Breast epithelium (tissue), 4 donors: ENCODE measurements at places on chromosomes 3 and 15.

GRCh38 chr3:178308771-178309170 is 227.5 kb upstream of the KCNMB2 start:
- H3K4me3 ChIP-seq = no peak overlapping the region
- H3K27ac ChIP-seq = no peak overlapping the region
- H3K36me3 ChIP-seq = no peaks in the 10 kb centered on the region
- DNase-seq = no peak
- H3K27me3 ChIP-seq = no peaks in the 10 kb centered on the region

GRCh38 chr3:196620161-196620604 is 19.3 kb upstream of the NRROS start:
- peak; percentile 28 for DNase-seq
- H3K36me3 ChIP-seq = no peaks in the 10 kb centered on the region
- H3K27me3 ChIP-seq = no peaks in the 10 kb centered on the region
- H3K27ac ChIP-seq = no peak overlapping the region
- no peak overlapping the region for H3K4me3 ChIP-seq

DNA sequence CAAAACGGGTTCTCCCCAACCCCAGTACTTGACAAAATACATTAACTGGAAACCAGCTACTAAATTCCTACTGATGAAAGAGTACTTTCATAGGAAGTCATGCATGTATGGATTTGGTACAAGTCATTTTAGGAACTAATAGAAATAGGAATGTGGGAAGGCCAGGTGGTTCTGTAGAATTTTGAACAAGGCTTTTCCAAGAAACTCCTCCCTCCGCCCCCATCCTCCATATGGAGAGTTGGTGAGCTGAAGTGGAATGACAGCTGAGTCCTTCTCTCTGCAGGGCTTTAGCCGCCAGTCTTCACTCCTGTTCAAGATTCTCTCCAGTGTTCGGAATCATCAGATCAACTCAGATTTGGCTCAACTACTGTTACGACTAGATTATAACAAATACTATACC is 33.2 kb downstream of the TUBGCP4 start:
- no peak overlapping the region for H3K27ac ChIP-seq
- H3K4me3 ChIP-seq = no peak overlapping the region
- no peak for DNase-seq
- peaks cover 20% of the 10 kb centered on the region for H3K36me3 ChIP-seq
- no peaks in the 10 kb centered on the region for H3K4me1 ChIP-seq

DNA sequence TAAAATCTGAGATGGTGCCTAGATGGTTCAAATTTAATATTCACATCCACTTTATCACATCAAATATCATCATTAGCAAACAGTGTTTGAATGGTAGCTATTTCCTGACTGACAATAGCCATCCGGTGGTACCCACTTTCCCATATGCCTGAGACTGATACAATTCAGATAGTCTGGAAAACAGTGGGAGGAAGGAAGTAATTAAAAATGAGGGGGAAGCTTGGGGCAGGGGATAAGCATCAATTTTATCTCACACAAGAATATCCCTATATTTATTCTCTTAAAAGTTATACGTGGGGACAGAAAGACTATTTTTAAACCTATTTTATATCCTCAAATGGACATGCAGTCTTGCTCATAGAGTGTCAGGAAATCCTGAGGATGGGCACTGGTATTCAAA is 122.5 kb upstream of the GAP43 start:
- no peak overlapping the region for H3K27ac ChIP-seq
- H3K36me3 ChIP-seq = no peaks in the 10 kb centered on the region
- no peaks in the 10 kb centered on the region for H3K4me1 ChIP-seq

- H3K4me3 ChIP-seq = peak overlapping the region; percentile 67
- no peaks in the 10 kb centered on the region for H3K36me3 ChIP-seq
- peaks cover 4% of the 10 kb centered on the region for H3K4me1 ChIP-seq
- peak overlapping the region; percentile 95 for H3K27ac ChIP-seq
- no peaks in the 10 kb centered on the region for H3K27me3 ChIP-seq
Observed at GRCh38 chr3:57596495-57597126, 533 bp downstream of the ARF4 start.
